ENCODE measurements at places on chromosomes 1 and 21.
A peak's percentile ranks its signal among the peaks of the same experiment; 100 is the strongest.

DNA sequence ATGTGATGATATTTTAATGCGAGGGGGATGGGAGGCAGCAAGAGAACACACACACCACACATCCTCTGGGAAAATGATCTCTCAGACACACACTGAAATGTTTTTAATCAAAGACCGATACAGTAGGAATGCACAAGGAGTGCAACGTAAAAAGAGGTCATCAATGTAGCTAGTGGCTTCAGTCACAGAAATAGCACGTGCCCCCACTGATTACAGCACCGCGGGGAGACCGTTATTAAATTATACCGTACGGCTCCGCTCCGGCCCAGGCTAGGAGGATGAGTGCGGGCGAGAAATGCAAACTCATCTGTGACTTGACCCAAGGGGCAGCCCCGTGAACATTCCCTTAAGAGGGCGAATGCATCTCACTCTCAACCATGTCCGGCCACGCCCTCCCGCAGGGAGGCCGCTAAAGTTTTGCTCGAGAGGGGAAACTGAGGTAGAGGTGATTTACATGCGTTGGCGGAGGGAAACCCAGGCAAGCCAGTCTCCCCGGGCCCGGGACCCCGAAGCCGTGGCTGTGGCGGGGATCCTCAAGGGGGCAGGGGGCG lies 552 bp downstream of the UBR4 start:
- H3K4me1 ChIP-seq = no peaks in the 10 kb centered on the region
- H3K36me3 ChIP-seq = no peaks in the 10 kb centered on the region
- peak overlapping the region; percentile 90 for H3K27ac ChIP-seq
- DNase-seq = peak; percentile 70
- H3K4me3 ChIP-seq = peak overlapping the region; percentile 71

GRCh38 chr1:145959333-145959732 lies 1.5 kb upstream of the LIX1L start:
- H3K4me1 ChIP-seq = peaks cover 24% of the 10 kb centered on the region
- H3K36me3 ChIP-seq = no peaks in the 10 kb centered on the region
- peaks cover 9% of the 10 kb centered on the region for H3K27me3 ChIP-seq
- DNase-seq = no peak
- H3K27ac ChIP-seq = no peak overlapping the region

- no peak for DNase-seq
- no peaks in the 10 kb centered on the region for H3K36me3 ChIP-seq
- no peaks in the 10 kb centered on the region for H3K4me1 ChIP-seq
- H3K27ac ChIP-seq = no peak overlapping the region
- H3K4me3 ChIP-seq = no peak overlapping the region
- H3K27me3 ChIP-seq = no peaks in the 10 kb centered on the region
These were observed 25.4 kb downstream of the NUP210L start for GRCh38 chr1:154129391-154129970.

GRCh38 chr1:87673748-87674147 lies 345.1 kb downstream of the LMO4 start:
- no peak for DNase-seq
- no peaks in the 10 kb centered on the region for H3K36me3 ChIP-seq
- no peaks in the 10 kb centered on the region for H3K27me3 ChIP-seq
- no peak overlapping the region for H3K27ac ChIP-seq
- H3K4me1 ChIP-seq = no peaks in the 10 kb centered on the region

DNA sequence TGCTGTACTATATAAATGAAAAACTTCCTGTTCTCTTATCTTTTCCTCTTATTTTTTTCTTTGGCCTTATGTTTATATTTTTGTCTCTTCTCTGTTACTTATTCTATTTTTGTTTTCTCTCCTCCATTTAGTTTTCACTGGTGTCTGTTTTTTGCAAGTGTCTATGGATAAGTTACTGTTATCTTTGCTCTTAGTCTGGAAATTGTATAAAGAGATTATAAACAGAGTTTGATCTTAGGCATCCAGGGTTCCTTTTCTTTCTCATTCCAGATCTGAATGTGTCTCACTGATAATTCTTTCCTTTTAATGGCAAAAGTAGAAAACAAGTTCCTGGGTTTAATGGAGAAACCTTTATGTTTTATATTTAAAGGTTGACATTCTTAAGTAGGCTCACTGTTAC lies 34.5 kb downstream of the MAN1A2 start:
- no peak for DNase-seq
- no peaks in the 10 kb centered on the region for H3K36me3 ChIP-seq
- H3K27ac ChIP-seq = no peak overlapping the region
- no peaks in the 10 kb centered on the region for H3K4me1 ChIP-seq

GRCh38 chr1:43063394-43064219 lies 104.9 kb upstream of the SLC2A1 start:
- H3K4me3 ChIP-seq = no peak overlapping the region
- no peak overlapping the region for H3K27ac ChIP-seq
- H3K36me3 ChIP-seq = no peaks in the 10 kb centered on the region
- H3K27me3 ChIP-seq = no peaks in the 10 kb centered on the region
- H3K4me1 ChIP-seq = peaks cover 9% of the 10 kb centered on the region
- DNase-seq = no peak

DNA sequence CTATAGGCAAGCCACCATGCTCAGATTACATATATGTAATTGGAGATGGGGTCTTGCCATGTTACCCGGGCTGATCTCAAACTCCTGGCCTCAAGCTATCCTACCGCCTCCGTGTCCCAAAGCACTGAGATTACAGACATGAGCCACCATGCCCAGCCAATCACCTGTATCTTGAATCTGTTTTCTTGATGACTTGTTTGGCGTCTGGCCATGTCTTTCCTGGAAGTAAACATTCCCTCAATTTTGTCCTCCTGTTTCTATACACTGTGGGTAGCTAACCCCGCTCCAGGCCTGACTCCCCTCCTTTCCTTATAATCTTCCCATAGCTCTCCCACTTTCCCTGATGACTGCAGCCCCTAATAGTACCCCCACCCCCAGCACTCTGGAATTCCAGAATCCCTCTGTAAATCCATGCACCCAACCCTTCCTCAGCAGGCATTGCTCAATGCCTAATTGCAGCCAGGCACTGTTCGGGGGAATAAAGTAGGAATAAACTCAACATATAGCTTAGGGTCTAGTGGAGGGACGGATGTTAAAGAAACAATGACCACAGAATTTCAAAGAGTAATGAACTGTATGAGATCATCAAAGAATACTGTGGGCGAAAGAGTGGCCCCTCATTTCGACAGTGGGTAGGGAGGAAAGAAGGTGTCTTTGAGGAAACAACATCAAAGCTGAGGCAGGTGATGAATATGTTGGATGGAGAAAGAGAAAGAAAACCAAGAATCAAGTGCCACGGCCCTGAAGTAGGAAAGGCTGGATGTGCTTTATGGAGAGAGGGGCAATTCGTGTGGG lies 161.5 kb downstream of the ADSS2 start:
- no peaks in the 10 kb centered on the region for H3K36me3 ChIP-seq
- H3K27ac ChIP-seq = no peak overlapping the region
- no peak overlapping the region for H3K4me3 ChIP-seq
- no peaks in the 10 kb centered on the region for H3K27me3 ChIP-seq
- no peaks in the 10 kb centered on the region for H3K4me1 ChIP-seq

DNA sequence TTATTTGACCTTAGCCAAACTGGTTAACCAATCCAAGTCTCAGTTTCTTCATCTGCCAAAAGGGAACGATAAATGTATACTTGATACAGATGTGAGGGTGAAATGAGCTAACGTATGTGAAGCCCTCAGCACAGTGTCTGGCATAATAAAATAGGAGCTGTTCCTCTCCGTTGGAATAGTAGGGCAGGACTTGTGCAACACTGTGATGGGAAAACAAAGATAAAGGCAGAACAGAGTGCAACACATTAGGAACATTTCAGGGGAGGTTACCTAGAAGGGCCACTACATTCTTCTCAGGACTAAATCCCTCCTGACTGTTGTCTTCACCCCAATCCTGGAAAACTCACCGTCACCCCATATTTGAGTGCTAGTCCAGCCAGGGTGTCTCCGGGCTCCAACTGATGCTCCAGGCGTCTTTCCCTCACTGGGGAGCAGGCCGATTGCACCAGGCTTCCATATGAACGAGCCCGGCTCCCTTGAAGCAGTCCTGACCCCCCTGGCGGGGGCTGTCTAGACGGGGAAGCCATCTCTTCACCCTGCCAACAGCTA lies 896 bp downstream of the LYSMD1 start:
- no peaks in the 10 kb centered on the region for H3K4me1 ChIP-seq
- H3K36me3 ChIP-seq = no peaks in the 10 kb centered on the region
- no peak for DNase-seq
- H3K4me3 ChIP-seq = no peak overlapping the region
- H3K27ac ChIP-seq = no peak overlapping the region

DNA sequence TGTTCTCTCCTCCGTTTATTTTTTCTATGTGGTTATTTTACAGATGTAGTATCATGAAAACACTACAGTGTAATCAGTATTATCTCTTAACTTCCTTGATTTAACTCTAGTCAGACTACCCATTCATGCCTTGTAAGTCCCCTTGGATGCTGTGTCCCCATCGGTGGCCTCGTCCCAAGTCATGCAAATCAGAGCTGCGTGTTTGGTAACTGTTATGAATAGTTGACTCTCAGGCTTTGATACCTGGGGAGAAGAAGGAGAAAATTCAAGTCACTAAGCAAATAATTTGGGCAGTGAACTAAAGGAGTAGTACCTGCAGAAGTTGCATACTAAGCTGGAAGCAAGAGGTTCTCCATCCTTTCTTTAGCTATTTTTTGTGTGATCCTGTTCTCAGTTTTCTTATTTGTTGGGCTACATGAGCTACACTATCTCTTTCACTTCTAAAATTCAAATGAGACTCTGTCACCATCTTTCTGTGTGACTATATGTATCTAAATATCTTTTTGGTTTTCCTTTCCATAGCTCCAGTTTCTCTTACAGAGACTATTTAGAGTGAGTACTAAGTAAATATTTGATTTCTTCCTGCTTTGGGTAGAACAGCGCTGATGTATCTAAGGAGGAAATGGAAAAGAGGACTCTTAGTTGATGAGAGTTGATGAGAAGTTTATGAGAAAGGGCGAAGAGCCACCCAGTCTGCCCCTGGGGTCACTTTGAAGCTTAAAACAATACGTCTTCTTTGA lies 50.9 kb downstream of the VANGL2 start:
- DNase-seq = no peak
- no peaks in the 10 kb centered on the region for H3K36me3 ChIP-seq

DNA sequence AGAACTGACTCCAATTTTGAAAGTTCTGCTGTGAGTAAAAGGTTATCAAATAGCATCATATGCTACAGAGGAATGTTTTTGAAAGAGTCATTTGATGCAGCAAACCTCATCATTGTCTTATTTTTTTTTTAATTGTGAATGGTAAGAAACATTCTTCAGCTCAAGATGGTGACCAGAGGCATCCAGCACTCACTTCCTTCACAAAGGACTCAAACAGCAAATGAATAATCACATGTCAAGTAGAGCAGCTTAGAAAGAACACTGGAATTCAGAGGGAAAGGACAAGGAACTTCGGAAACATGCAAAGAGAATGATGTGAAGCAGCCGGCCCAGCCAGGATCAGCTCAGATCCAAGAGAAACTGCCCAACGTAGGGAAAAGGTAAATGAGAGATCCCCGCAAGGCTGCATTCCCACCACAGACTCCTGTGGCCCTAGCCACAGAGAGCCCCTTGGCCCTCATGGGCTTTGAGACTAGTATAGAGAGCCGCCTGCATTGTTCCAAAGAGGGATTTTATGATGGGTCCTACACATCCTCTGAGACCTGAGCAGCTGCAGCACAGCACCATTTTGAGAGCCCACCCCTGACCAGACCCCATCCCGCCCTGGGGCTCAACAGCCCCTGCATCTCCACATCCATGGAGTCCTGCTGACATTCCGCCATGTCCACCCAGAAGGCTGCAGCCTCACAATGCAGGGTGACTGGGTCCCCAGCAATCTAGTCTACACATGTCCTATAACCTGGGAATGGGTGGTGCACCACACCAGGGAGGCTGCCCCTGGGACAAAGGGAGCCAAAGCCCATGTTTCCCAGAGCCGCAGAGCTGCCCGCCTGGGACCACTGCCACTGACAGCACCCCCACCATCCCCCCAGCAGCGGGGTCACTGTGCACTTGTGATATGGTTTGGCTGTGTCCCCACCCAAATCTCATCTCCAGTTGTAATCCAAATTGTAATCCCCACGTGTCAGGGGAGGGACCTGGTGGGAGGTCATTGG lies 21.2 kb upstream of the UTS2 start:
- H3K36me3 ChIP-seq = no peaks in the 10 kb centered on the region
- H3K27ac ChIP-seq = no peak overlapping the region
- DNase-seq = no peak
- H3K27me3 ChIP-seq = no peaks in the 10 kb centered on the region
- H3K4me3 ChIP-seq = no peak overlapping the region

DNA sequence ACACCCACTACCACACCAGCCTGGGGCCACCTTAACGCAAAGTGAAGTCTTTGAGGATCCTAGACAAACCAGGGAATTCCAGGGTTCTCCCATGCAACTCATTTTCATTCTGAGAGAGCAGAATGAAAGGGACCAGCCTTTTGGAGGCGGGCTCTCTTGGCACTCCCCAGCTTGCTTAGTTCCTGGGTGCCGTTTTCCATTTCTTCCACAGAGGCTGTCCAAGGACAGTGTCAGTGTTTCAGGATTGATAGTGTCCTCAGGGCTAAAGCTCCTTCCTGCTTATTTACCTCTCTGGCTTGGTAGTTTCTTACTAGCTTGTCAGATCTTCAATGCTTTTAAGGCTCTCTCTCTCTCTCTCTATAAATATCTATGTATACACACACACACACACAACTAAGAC lies 30.1 kb upstream of the GNG4 start:
- H3K4me3 ChIP-seq = no peak overlapping the region
- no peaks in the 10 kb centered on the region for H3K27me3 ChIP-seq
- no peaks in the 10 kb centered on the region for H3K4me1 ChIP-seq
- no peak overlapping the region for H3K27ac ChIP-seq

GRCh38 chr21:44761011-44761729 lies 40.5 kb downstream of the UBE2G2 start:
- no peak overlapping the region for H3K27ac ChIP-seq
- H3K27me3 ChIP-seq = no peaks in the 10 kb centered on the region
- H3K4me1 ChIP-seq = peaks cover 6% of the 10 kb centered on the region
- H3K36me3 ChIP-seq = no peaks in the 10 kb centered on the region
- DNase-seq = peak; percentile 63

GRCh38 chr1:164565357-164565756 lies 6.4 kb downstream of the PBX1 start:
- no peak overlapping the region for H3K27ac ChIP-seq
- no peaks in the 10 kb centered on the region for H3K36me3 ChIP-seq
- DNase-seq = peak; percentile 69
- H3K27me3 ChIP-seq = no peaks in the 10 kb centered on the region
- peaks cover 3% of the 10 kb centered on the region for H3K4me1 ChIP-seq
- H3K4me3 ChIP-seq = no peak overlapping the region

GRCh38 chr1:41955461-41956159 lies 36.9 kb upstream of the HIVEP3 start:
- H3K4me3 ChIP-seq = no peak overlapping the region
- peak; percentile 31 for DNase-seq
- no peaks in the 10 kb centered on the region for H3K4me1 ChIP-seq
- no peaks in the 10 kb centered on the region for H3K36me3 ChIP-seq
- no peaks in the 10 kb centered on the region for H3K27me3 ChIP-seq
- H3K27ac ChIP-seq = no peak overlapping the region

- DNase-seq = peak; percentile 71
- no peak overlapping the region for H3K4me3 ChIP-seq
- H3K27ac ChIP-seq = no peak overlapping the region
- no peaks in the 10 kb centered on the region for H3K36me3 ChIP-seq
- no peaks in the 10 kb centered on the region for H3K4me1 ChIP-seq
- H3K27me3 ChIP-seq = no peaks in the 10 kb centered on the region
These were observed 13.0 kb downstream of the CCDC190 start for GRCh38 chr1:162847839-162848453.

Measured in mesendoderm (in vitro differentiated cells).